ENCODE measurements at places on chromosomes 12 and 14.

GRCh38 chr12:12929696-12930095, 22.3 kb downstream of the GPRC5D start:
- no peak for DNase-seq

DNA sequence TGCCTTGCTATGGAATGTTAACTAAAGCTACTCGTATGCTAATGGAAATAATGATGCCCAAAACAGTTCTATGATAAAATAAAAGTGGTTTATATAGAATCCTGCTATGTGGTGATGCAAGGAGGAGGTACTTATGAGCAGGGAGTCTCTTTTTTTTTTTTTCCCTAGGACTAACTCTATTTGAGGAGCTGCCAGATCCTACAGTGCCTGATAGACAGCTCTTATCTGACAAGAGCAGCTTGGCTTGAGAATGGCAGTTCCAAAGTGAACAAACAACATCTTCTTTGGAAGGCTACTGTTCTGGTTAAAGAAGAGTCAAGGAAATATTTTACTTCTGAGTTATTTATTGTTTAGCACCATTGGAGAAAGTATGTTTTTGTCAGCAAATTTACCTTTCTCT, 10.2 kb upstream of the ACSM4 start:
- no peak for DNase-seq

DNA sequence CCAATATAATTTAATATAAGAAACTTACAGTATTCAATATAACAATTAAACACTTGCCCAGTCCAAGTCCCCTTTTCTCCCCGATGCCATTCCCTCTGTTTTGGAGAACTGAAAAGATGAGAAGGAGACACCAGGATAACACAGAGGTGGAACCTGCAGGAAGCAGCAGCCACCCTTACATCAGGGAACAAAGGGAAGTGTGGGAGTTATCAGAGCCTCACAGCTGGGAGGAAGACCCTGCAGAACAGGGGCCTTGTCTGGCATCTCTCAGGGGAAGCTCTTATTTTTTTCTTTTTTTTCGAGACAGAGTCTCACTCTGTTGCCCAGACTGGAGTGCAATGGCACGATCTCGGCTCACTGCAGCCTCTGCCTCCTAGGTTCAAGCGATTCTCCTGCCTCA, 52.6 kb downstream of the CALM1 start:
- DNase-seq, result no peak

GRCh38 chr14:89325299-89325883, 91.6 kb downstream of the FOXN3 start:
- DNase-seq, result no peak

DNA sequence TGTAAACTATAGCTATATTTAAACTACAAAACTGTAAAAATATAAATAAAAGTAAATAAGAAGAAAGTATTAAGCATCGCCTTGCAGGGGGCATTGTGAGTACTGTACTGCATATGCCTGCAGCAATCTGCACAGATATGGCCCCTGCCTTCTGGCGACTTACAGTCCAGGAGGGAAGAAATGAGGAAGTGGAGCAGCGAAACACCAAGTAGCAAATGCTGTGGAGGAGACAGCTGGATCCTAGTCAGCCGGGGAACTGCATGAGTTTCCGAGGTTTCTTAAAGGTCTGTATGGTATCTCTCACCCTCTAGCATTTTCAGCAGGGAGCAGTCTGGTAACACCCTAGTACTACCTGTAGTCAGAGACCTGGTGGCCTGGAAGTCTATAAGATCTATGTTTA, 256.9 kb downstream of the CACNA1C start:
- DNase-seq, result no peak

DNA sequence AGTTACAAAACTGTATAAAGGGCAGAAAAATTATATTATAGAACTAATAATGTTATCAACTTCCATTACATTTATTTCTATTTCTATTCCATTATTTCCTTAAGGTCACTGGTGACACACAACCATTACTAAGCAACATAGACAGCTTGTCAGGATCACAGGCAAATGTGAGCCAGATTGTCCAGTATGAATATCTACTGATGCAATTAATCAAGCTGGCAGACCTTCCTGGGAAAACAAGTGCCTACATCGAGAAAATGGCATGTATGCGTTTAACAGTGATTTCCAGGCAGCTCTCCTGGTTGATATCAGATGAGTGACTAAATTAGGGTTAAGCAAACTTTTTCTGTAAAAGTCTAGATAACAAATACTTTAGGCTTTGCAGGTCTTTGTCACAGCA, 36.9 kb upstream of the TSPAN8 start:
- DNase-seq, result no peak

GRCh38 chr12:67797185-67797741, 148.7 kb downstream of the DYRK2 start:
- DNase-seq, result no peak

DNA sequence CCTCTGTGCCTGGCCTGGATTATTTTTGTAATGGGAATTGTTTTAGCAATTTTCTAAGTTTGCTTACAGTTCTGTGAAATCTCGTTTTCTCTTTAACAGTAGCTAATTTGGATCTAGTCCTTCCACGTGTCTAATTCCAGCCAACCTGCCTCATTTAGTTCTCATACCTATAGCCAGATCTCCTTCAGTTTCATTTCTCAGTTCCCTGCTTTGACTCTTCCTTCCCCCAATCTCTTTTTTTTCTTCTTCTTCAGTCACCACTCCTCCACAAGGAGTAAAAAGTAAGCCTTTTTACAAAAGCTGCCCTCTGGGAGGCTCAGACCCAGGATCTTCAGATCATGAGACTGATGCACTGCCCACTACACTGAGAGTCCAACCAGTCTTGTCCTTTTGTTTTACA, 1.4 kb downstream of the THTPA start:
- DNase-seq, result no peak

GRCh38 chr12:96177013-96177412, 17.2 kb upstream of the ELK3 start:
- DNase-seq, result no peak

- DNase-seq, result peak; percentile 3
Measured at GRCh38 chr12:67220065-67220464, 49.1 kb upstream of the CAND1 start.

- DNase-seq, result no peak
Measured at GRCh38 chr12:53696655-53697331, 20.9 kb upstream of the ATP5MC2 start.

- DNase-seq, result no peak
Measured at GRCh38 chr12:89875809-89876208, 167.2 kb upstream of the ATP2B1 start.

- DNase-seq, result no peak
Measured at GRCh38 chr14:61530896-61531295, 164.4 kb upstream of the HIF1A start.

DNA sequence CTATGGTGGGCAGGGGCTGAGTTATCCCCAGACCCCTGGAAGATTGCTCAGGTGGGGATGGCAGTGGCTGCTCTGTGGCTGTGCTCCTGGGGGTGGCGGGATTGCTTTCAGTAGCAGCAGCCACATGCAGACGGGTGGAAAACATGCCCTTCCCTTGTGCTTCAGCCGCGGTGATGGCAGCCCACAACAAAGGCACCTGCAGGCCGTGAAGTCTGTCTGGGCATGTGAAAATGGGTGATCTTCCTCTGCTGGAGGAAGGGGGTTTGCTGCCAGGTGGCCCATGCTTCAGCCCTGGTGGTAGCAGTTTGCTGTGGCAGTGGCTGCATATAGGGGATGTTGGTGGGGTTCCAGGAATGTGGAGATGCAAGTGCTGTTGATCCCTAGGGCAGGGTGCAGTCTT, 326.2 kb upstream of the RGS6 start:
- no peak for DNase-seq

DNA sequence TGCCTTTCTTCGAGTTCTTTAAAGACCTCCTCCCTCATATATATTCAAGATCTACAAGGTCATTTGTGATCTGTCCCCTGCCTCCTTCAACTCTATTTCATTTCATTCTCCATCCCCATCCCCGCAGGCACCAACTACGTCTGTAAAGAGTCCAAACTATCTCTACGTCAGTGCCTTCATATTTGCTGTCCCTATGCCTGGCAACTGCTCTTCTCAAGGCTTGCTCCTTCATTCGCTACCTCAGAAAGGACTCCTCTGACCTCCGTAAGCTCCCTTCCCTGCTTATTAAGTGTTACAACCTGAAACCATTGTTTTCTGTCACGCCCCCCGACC, 650 bp downstream of the LLPH start:
- DNase-seq, result no peak

- DNase-seq, result no peak
Measured at GRCh38 chr12:72234886-72235285, 37.3 kb upstream of the TRHDE start.

- no peak for DNase-seq
Measured at GRCh38 chr14:22194664-22195063, 394.4 kb downstream of the DAD1 start.

- DNase-seq, result no peak
Measured at GRCh38 chr12:103819312-103819711, 21.7 kb downstream of the NT5DC3 start.

GRCh38 chr12:46472893-46473633, 100.5 kb upstream of the SLC38A2 start:
- DNase-seq, result no peak

- peak; percentile 91 for DNase-seq
Measured at GRCh38 chr12:117685110-117685926, 283.5 kb downstream of the KSR2 start.

DNA sequence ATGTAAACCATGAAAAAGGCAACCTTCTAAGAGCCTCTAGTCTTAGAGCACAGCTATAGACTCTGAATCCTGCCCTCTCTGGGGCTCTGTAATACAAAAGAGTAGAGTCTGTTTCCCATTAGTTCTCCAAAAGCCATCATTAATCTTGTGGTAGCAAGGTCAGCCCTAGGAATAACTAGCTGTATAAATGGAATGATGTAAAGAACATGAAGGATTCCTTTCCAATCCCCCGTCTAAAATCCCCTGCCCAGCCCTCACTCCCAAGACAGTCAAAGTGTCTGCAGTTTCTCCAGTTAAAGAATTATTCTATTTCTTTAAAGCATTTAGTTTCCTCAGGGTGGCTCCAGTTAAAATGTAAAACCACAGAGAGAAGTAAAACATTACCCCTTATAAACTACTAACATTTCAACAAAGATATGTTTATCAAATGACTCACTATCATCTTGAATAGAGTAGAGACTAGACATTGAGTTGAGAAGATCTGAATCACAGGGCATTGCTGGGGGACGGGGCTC, 104.2 kb downstream of the ST8SIA1 start:
- DNase-seq, result no peak

GRCh38 chr14:73242357-73242901, 5.1 kb downstream of the PAPLN start:
- DNase-seq, result no peak

- no peak for DNase-seq
Measured at GRCh38 chr14:90991690-90992443, 68.6 kb downstream of the RPS6KA5 start.

- no peak for DNase-seq
Measured at GRCh38 chr12:104738776-104739642, 219.1 kb downstream of the SLC41A2 start.

- no peak for DNase-seq
Measured at GRCh38 chr14:91299121-91300115, 54.9 kb upstream of the GPR68 start.

DNA sequence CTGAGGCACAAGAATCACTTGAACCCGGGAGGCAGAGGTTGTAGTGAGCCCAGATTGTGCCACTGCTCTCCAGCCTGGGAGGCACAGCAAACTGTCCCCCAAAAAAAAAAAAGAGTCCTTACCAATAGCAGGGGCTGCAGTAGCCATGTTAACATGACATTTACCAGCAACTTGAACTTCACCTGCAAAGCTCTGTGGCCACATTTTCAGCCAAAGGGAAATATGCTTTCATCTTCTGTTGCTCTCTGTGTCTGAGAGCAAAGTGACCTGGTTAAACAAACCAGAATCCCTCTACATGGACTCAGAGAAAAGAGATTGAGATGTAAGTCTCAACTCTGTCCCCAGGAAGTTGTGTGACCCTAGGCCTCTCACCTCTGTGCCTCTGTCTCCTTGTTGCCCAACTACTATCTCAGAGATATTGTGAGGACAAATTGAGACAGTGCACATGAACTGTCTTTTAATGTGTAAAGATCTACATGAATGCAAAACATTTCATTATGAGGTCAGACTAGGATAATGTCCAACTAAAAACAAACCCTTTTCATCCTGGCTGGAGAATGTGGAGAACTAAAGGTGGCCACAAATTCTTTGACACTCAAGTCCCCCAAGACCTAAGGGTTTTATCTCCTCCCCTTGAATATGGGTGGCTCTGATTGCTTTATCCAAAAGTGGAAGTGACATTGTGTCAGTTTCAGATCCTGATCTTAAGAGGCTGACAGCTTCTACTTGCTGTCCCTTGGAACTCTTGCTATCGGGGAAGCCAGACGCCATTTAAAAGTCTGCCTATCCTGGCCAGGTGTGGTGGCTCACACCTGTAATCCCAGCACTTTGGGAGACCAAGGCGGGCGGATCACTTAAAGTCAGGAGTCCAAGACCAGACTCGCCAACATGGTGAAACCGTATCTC, 24.7 kb upstream of the P2RX4 start:
- no peak for DNase-seq

- DNase-seq, result no peak
Measured at GRCh38 chr14:73754911-73755360, 40.8 kb upstream of the PNMA1 start.

DNA sequence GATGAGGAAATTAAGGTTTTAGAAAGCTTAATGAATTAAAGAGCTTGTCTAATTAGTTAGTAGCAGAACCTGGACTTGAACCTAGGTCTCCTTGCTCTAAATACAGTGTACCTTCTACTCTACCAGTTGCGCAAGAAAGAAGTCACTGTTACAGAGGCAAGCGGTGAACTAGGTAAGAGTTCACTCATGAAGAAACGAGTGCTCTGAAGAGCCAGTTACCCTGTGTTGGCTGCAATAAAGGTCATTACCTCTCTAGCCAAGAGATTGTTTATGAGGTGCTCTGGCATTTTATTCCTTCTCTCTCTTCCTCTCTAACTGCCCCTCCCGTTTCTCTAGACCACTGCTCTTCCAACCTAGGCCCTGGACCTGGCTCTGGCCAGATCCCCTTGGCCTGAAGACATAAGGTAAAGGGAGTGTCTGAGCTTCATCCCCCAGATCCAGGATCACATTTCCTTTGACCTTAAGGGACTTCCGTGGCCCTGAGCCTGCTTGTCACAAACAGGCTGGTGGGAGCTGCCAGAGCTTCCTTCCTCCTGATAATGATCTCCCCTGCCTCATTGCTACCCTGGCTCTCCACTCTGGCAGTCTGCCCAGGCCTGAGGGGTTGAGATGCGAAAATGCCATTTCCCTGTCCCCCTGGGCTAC, 1.9 kb downstream of the RNASE7 start:
- DNase-seq, result no peak

GRCh38 chr12:76084863-76085519, 506 bp upstream of the NAP1L1 start:
- DNase-seq, result peak; percentile 73

- no peak for DNase-seq
Measured at GRCh38 chr12:119528241-119528640, 65.3 kb upstream of the TMEM233 start.

All from urothelium cell line (cell line).